ENCODE measurements at places on chromosomes 11 and 22.

- DNase-seq = no peak
- no peaks in the 10 kb centered on the region for H3K36me3 ChIP-seq
- peaks cover 12% of the 10 kb centered on the region for H3K27me3 ChIP-seq
- H3K27ac ChIP-seq = no peak overlapping the region
- H3K4me1 ChIP-seq = no peaks in the 10 kb centered on the region
Measured at GRCh38 chr11:59480359-59480758, 7.2 kb downstream of the OR4D10 start.

DNA sequence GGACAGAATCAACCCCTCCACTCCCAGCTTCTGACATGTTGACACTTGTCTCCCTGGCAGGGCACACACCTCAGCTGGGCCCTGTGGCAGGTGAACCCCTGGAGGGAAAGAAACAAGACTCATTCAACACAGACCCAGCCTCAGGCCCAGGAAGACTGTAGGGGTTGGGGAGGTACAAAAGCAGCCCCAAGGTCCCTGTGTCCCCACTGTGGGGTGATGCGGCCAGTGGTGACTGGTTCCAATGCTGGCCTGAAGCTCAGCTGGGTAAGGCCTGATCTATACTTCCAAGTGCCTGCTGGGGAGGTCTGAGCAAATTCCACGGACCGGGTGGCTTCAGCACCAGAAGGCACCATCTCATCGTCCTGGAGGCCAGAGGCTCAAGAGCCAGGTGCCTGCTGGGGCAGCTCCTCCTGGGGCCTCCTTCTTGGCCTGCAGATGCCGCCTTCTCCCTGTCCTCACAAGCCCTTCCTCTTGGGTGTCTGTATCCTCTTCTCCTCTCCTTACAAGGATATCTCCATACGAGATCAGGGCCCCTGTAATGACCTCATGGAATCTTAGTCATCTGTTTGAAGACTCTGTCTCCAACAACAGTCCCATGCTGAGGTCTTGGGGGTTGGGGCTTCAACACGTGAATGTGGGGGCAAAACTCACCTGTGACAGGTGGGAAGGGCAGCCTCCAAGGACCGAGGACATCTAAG lies 1492.1 kb downstream of the BRD1 start:
- H3K36me3 ChIP-seq = no peaks in the 10 kb centered on the region
- no peaks in the 10 kb centered on the region for H3K4me1 ChIP-seq
- H3K27me3 ChIP-seq = no peaks in the 10 kb centered on the region
- H3K27ac ChIP-seq = no peak overlapping the region
- no peak for DNase-seq

DNA sequence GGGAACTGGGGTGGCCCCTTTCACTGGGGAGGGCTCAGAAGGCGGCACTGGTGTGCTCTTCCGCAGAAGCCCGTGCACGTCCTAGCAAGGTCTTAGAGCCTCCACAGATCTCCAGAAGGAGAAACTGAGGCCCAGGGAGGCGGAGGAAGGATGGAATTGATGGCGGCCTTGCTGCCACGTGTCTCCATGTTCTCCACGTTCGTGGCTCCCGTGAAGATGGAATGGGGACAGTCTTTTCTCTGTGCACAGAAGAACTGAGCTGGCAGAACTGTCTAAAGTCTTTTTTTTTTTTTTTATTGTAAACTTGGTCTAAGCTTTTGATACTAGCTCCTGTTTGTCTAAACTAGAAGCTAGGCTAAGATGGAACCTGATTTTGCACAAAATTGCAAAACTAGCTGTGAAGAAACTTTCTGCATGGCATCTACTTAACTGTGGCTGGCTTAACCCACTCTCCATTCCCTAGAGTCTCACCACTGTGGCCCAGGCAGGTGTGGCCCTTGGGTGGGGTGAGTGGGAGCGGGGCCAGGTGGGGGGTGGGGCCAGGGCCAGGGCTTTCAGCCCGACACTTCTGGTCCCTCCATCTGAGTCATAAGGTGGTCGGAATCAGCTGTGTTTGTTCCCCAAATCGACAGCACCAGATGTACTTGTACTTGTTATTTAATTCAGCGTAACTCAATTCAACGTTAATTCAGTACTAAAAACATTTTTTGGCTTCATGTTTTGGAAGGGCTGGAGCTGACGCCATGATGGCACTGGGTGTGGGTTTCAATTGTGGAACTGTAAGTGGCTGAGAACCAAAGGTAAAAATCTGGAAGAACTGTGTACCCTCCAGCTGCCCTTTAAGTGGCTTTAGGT lies 120.7 kb downstream of the MPPED1 start:
- no peak overlapping the region for H3K4me3 ChIP-seq
- H3K27ac ChIP-seq = no peak overlapping the region
- no peaks in the 10 kb centered on the region for H3K27me3 ChIP-seq
- H3K36me3 ChIP-seq = no peaks in the 10 kb centered on the region
- H3K4me1 ChIP-seq = no peaks in the 10 kb centered on the region
- DNase-seq = no peak

GRCh38 chr11:74673693-74674360 lies 57.4 kb downstream of the CHRDL2 start:
- H3K4me3 ChIP-seq = no peak overlapping the region
- no peak for DNase-seq
- H3K27ac ChIP-seq = no peak overlapping the region
- H3K27me3 ChIP-seq = no peaks in the 10 kb centered on the region

DNA sequence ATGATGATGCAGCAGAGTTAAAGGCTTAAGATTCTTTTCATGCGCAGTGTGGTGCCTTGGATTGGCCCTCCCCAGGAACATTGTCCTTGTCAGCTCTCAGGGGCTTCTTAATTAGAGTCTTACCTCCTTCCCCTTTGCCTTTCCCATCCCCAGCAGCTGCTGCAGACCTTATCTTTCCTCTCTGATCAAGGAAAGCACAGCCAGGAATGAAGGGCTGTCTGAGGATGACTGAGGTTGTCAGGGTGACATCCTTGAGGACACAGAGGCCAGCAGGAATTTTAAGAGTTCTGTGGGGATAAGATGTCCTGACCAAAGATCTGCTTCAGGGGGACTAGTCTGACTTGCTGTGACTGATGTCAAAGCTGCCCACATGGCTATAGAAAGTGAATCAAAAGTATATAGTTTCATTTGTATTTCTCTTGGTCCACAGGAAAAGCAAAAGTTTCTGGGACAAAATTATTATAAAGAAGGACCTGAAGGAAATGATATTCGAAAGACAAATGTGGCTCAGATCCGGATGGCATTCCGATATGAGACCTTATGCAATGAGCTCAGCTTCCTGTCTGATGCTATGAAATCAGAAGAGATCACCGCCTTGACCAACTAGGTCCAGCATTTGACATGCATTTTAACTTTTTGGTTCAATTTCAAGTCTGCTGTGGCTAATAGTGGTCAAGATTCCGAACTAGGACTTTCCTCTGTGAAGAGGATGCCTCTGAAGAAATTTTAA lies 35.5 kb downstream of the RNF141 start:
- no peaks in the 10 kb centered on the region for H3K27me3 ChIP-seq
- no peak for DNase-seq
- H3K36me3 ChIP-seq = peaks cover 32% of the 10 kb centered on the region
- no peak overlapping the region for H3K4me3 ChIP-seq
- no peak overlapping the region for H3K27ac ChIP-seq

DNA sequence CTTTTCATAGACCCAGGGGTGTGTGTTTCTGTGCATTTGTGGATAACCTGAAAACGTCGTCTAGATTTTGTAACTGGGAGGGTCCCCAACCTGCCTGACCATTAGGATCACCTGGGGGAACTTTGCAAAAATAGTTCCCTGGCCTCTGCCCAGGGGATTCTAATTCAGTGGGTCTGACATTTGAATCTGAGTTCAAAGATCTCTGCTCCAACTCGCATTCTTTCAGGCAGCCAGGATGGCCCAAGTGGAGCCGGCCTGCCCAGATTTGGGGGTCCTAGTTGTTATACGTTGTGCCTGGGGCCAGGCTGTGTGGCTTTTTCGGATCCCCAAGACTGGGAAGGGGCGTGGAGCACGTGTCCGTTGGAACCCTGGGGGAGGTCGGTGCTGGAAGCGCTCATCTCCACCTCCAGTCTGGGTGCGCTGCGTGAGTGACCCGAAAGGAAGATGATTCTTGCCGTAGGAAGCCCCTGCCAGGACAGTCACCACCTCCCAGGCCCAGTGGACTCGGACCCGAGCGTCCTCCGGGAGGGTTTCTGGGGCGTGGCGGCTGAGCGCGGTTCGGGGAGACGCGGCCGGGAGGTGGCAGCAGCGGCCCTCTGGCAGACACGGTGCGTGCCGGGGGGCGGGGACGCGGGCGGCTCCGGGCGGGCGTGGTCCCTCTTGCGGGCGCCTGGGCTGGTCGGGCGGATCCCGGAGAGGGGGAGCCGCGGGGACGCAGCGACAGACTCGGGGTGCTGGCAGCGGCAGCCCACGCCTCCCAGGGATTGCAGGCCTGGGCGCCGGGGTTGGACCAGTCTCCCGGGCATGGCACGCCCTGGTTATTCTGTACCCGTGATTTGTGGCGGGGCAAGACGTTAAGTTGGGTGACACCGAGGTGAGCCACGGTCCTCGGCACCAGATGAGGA lies 29.2 kb upstream of the PLET1 start:
- peak overlapping the region; percentile 77 for H3K27ac ChIP-seq
- peak overlapping the region; percentile 75 for H3K4me3 ChIP-seq
- peaks cover 4% of the 10 kb centered on the region for H3K27me3 ChIP-seq
- DNase-seq = peak; percentile 86
- H3K36me3 ChIP-seq = peaks cover 21% of the 10 kb centered on the region

DNA sequence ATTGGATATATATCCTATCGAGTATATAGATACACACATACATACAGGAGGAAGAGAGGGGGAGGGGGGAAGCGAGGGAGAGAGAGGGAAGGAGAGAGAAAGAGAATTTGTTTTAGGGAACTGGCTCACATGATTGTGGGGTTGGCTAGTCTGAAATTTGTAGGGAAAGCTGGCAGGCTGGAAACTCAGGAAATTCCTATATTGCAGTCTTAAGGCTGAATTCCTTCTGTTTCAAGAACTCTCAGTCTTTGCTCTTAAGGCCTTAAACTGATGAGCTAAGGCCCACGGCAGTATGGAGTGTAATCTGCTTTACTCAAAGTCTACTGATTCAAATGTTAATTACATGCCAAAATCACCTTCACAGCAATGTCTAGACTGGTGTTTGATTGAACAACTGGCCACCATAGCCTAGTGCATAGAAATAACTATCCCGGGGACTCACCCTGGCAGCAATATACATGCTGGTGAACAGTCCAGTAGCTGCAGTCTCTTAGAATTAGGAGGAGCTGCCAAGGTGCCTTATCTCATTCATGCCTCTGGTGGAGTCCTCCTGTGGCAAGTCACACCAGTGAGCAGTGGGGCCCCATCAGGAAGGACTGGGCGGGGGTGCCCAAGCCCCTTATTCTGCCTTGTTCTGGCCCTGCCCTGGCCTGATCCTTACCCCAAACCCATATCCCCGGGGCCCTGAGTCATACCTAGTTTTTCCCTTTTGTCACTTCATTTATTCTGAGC lies 59.7 kb upstream of the AMPD3 start:
- H3K27me3 ChIP-seq = peaks cover 16% of the 10 kb centered on the region
- H3K4me1 ChIP-seq = peaks cover 1% of the 10 kb centered on the region
- H3K4me3 ChIP-seq = no peak overlapping the region
- no peaks in the 10 kb centered on the region for H3K36me3 ChIP-seq
- H3K27ac ChIP-seq = no peak overlapping the region

All from activated CD4-positive, alpha-beta T cell treated with anti-CD3 and anti-CD28 coated beads, Interleukin-2, amount 10 ng/mL, durations not matched to agents 7 days and 5 days (primary cell).